ENCODE measurements at places on chromosomes 16 and 17.

DNA sequence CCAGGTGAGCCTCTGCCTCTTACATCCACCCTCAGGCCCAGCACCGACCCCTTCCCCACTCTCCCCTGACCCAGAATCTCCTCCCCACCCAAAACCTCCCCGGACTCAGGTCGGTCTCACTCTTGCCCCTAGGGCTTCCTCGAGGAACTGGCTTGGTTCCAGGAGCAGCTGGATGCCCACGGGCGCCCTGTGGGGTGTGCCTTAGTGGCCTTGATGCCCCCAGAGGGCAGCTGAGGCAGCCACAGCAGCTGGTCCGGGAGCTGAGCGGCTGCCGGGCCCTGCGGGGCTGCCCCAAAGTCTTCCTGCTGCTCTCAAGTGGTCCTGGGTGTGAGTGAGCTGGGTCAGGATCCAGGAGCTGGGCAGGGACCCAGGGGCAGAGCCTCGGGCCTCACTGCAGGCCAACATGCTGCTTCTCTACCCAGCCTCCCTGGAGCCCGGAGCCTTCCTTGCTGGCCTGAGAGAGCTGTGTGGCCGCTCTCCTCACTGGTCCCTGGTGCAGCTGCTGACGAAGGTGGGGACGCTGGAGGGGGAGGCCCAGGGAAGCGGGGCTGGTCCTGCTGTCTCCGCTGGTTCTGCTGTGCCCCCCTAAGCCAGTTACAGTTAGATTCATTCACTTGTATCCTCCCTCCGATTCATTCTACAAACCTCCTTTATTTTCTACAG is 9.6 kb downstream of the ZNF213 start:
- no peak for DNase-seq

- no peak for DNase-seq
These were observed 23.2 kb downstream of the VPS53 start for GRCh38 chr17:691423-691822.

GRCh38 chr17:83099570-83100181 is 20.3 kb downstream of the METRNL start:
- DNase-seq, result no peak

DNA sequence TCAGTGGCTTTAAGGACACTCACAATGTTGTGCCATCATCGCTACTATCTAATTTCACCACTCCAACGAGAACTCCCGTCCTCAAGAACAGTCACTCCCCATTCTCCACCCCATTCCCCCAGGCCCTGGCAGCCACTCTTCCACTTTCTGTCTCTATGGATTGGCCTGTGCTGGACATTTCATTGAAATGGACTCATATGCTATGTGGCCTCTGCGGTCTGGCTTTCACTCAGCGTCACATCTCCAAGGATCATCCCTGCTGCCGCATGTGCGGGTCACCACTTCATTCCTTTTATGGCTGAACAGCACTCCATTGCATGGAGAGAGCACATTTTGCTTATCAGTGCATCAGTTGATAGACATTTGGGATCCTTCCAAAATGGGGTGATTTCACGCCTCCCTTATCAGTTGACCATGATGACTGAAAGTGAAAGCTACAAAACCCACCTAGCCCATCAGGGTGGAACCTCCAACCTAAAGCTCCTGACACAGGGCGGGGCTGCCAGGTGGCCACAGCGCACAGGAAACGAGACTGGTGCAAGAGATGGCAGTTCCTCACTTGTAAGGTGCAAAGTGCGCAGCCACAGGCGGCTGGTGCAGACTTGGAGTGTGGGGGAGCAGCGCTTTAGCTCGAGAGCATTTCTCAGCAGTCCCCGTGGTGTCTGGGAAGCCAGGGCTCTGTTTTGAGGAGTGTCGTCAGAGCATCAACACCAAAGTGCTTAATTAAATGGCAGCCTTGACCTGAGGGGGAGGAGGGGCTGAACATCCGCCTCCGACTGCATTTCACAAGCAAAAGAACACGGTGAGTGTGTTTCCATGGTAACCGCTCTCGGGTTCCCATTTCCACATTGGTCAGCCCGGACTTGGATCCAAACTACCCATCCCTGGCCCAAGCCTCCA is 23.8 kb downstream of the COTL1 start:
- DNase-seq, result peak; percentile 86

DNA sequence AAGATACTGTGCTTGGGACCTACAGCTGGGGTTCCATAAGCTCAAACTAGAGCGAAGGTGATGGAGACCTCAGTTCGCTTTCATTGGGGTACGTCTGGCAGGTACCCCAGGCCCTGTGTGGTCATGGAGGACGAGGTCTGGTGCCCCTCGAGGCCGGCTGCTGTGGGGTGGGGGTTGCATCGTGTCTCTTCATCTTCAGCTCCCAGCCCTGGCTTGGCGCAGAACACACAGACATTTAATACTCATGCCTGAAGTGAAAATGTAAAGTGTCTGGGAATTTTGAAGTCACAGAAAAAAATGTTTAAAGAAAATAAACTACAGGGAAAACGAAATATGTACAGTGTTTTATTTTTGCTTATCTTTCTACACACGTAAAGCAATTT is 80.5 kb downstream of the TBC1D16 start:
- no peak for DNase-seq

DNA sequence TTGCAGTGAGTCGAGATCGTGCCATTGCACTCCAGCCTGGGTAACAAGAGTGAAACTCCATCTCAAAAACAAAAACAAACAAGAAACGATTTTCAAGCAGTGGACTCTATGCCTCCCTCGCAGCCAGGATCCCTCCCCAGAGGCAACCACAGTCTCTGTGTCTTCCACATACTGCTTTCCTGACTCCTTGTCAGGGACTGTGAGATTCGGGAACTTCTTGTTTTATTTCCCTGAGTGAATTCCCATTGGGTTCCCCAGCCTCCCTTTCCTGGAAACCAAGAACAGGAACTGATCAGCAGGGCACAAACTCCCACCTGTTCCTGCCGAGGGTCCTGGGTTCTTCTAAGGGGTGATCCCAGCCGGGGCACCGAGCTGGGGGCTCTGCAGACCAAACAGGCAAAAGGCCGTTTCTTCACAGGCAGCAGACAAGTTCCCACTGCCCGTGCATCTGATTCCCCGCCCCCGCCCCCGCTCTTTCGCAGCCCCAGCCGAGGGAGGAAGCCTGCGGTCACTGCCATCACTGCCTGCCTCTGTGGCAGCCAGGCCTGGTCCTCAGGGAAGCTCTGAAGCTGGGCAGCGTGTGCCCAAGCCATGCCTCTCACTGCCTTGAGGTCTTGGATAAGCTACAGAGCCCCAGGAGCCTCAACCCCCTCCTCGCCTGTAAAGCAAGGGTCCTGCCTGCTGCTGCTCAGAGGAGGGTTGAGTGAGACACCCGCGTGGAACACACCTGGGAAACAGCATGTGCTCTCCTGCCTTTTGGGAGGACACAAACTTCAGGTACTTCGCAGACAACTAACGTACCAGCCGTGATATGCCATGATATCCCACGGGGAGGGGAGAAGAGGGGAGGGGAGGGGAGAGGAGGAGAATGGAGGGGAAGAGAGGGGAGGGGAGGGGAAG is 5.5 kb upstream of the PIEZO1 start:
- peak; percentile 70 for DNase-seq

DNA sequence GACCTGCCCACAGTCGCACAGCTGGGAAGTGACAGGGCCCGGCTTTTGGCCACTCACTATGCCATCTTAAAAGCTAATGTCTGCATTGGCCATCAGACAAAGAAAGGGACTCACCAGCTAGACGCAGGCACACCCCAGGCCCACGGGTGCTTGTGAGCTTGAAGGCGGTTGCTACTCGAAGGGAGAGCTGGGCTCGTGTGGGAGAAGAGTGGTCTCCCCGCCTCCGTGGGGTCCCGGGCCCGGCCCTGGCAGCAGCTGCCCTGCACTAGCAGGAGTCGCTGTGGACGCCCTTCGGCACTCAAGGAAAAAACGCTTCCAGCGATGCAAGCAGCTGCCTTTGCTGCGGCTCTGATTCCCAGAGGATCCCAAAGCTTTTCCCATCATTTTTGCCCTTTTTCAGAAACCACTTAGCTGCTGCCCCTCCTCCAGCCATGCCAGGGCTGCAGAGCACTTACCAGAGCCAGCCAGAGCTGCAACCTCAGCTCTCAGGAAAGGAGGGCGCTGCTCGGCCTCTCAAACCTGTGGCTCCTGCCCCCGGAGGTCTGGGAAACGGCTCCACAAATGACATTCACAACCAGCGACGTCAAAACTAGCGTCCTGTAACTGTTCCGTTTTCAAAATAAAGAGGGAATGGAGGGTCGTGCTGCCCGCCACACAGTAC is 12.3 kb downstream of the TRPV1 start:
- DNase-seq, result no peak

Measured in activated CD4-positive, alpha-beta T cell treated with anti-CD3 and anti-CD28 coated beads, Interleukin-2, amount 10 ng/mL, durations not matched to agents 7 days and 5 days (primary cell).